Smooth muscle cell of the pulmonary artery (primary cell): ENCODE measurements at places on chromosomes 16 and 17. TPM values are rescaled to one million over a fixed set of nuclear protein-coding genes. Genes with fewer than 3 reads are reported as not detected.

The OR3A2 gene
- total RNA-seq: 0.20 TPM in 1 of 2 replicates, not detected in the other

The ASIC2 gene
- total RNA-seq: 0.07 and 0.46 TPM in 2 replicates

The C17orf78 gene
- not detected in 2 replicates for total RNA-seq

The CLEC3A gene
- not detected in 2 replicates for total RNA-seq

The ABCA9 gene
- 12.0 and 62.2 TPM in 2 replicates for total RNA-seq

The NME4 gene
- total RNA-seq: 81.9 and 94.9 TPM in 2 replicates

The TMEM132E gene
- total RNA-seq: 0.07 TPM in 2 replicates

The CYLD gene
- 44.6 and 51.3 TPM in 2 replicates for total RNA-seq

The MYCBPAP gene
- total RNA-seq: 1.6 and 1.7 TPM in 2 replicates

The MYH8 gene
- not detected in 2 replicates for total RNA-seq

The SEPTIN12 gene
- total RNA-seq: not detected in 2 replicates

The CFAP97D1 gene
- total RNA-seq: under 0.01 TPM in 1 of 2 replicates, not detected in the other

The ZNF287 gene
- 6.6 and 8.9 TPM in 2 replicates for total RNA-seq

The CYGB gene
- total RNA-seq: 24.4 and 51.4 TPM in 2 replicates

The KRT27 gene
- not detected in 2 replicates for total RNA-seq

The ANKRD40CL gene
- not detected in 2 replicates for total RNA-seq

The SHBG gene
- total RNA-seq: 0.53 and 0.72 TPM in 2 replicates

The CACNA1G gene
- 0.59 and 0.65 TPM in 2 replicates for total RNA-seq

The EPOP gene
- total RNA-seq: 0.72 and 2.0 TPM in 2 replicates

The CES5A gene
- not detected in 2 replicates for total RNA-seq

The GLYR1 gene
- 51.8 and 56.2 TPM in 2 replicates for total RNA-seq

The CPHXL2 gene
- not detected in 2 replicates for total RNA-seq

The CLN3 gene
- 15.7 and 21.5 TPM in 2 replicates for total RNA-seq

The SCPEP1 gene
- total RNA-seq: 82.8 and 112 TPM in 2 replicates

The HCRT gene
- not detected in 2 replicates for total RNA-seq

The RRN3 gene
- total RNA-seq: 32.1 and 36.8 TPM in 2 replicates

The VKORC1 gene
- total RNA-seq: 248 and 295 TPM in 2 replicates

The CDH8 gene
- 0.10 and 0.13 TPM in 2 replicates for total RNA-seq

The CCL11 gene
- not detected in 2 replicates for total RNA-seq

The KRTAP4-4 gene
- not detected in 2 replicates for total RNA-seq

The PRKAR1A gene
- total RNA-seq: 235 and 363 TPM in 2 replicates

The DPEP3 gene
- not detected in 2 replicates for total RNA-seq

The ALOX12B gene
- total RNA-seq: not detected in 2 replicates

The PRCD gene
- 4.5 and 5.3 TPM in 2 replicates for total RNA-seq

The ARHGDIG gene
- total RNA-seq: 1.1 and 1.4 TPM in 2 replicates

The KRT15 gene
- total RNA-seq: 0.13 and 2.8 TPM in 2 replicates

The PRRT2 gene
- 1.2 and 1.8 TPM in 2 replicates for total RNA-seq

The MPP3 gene
- total RNA-seq: 9.2 and 18.6 TPM in 2 replicates
